ENCODE measurements at places on chromosomes 5 and 9.

GRCh38 chr5:1033178-1033577 lies 24.6 kb downstream of the NKD2 start:
- no peak for DNase-seq

GRCh38 chr9:90088434-90088833 lies 483.6 kb downstream of the GADD45G start:
- DNase-seq: no peak

DNA sequence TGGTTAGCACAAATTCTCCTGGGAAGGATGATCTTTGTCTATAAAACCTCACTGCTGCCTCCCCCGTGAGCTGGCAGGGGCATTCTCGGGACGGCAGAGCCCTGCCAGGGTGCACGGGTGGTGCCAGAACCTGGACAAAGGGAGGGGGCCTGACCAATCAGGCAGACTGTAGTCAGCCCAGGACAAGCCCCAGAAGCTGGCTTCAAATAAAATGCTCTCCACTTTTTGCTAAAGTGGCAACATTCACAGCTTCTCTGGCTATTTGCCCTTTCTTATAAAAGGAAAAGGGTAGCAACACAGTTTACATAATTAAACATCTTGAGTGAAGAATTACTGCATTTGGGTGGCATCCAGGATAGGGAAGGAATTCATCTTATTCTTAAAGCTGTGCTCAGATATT lies 14.4 kb downstream of the IL9 start:
- DNase-seq: no peak

DNA sequence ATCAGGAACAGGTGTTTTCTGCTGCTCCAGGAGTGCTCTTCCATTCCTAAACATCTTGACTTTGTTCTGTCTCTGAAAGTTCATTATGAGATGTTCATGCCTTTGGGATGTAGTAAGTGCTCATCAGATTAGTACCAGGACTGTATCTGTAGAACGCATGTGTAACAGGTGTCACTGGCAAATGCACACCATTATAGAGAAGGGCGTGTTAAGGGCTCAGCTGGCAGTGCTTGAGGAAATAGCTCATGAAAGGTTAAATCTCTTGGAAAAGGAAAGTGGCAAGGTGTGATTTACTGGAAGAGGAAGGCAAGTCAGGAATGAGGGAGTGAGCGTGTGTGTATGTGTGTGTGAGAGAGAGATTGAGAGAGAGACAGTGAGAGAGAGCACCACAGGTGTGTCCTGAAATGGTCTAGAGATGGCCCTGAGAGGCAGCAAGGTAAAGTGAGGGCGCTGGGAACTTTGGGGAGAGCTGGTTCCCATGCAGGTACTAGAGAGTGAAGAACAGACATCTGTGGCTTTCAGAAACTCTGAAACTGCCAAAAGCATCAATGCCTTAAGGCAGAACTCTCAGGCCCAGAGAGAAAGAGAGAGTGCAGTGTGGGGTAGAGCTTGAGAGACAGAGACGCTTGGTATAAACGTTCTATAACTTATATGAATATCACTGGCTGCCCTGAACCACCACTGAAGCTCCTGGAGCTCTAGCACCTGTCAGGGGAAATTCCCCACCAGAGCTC lies 13.7 kb upstream of the CXCL14 start:
- no peak for DNase-seq

- no peak for DNase-seq
Observed at GRCh38 chr9:134940236-134941208, 22.8 kb upstream of the FCN1 start.

DNA sequence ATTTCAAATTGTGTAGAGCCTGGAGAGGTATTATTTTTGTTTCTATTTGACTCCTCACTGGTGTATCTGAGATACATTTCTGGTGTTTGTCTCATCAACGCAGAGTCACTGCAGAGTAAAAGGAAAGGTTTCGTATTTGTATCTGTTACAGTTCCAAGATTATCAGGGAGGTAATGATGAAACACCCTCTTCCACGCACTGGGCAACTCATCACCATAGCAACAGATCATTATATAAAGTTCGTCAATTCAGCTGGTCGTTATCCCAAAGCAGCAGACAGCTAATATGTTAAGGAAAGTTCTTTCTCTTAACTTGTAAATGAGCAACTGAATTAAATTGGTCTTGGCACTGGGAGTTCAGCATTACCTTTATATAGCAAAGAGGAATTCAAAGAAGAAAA lies 513.5 kb downstream of the MTRR start:
- DNase-seq: no peak

GRCh38 chr5:99032234-99033013 lies 103.6 kb upstream of the CHD1 start:
- DNase-seq: peak; percentile 52
